ENCODE measurements at places on chromosomes 3 and 15.

GRCh38 chr15:36239509-36239908 lies 339.9 kb upstream of the CDIN1 start:
- no peak for DNase-seq

DNA sequence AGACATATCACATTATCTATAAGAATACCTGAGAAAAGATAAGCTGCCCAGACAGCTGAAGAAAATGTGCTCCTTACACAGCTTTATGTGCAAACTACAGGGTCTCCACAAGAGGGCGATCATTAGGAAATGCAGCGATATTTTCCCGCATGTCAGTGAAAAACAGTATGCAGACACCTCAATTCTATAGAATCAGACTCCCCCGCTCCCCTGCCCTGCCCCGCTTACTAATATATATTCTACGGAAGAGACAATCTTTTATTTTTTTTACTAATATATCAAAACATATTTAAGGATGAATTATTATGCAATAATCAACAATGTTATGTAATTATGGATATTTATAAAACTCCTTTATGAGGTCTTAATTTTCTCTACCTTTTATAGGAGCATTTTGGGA lies 681.3 kb downstream of the ROBO1 start:
- no peak for DNase-seq

DNA sequence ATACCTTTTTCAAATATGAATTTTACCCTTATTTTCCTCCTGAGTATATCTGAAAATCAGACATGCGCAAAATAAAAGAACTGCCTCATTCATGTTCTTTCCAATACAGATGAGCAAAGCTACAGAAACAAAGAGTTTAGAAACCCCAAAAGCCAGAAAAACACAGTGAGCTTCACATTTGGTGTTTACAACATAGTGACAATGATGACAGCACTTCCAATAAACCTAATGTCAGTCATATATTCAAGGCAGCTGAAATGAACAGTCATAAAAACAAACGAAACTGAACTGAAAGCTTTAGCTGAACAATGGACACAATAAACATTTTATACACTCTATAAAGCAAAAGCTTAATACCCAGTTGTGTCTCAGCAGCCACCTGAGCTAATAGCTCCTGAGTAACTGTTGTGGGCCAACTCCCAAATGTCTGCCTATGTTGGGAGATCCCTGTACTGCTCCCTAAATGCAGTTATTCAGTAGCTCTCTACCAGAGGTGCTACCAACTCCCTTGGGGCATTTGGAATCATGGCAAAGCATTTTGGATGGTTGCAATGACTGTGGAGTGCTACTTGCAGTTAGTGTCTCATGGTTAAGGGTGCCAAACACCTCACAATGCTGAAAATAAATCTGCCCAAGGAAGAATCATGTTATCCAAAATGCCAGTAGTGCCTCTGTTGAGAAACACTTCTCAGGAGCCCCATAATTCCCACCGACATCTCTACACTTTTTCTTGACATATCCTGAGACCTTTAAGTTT lies 131.5 kb downstream of the TGFBR2 start:
- no peak for DNase-seq

DNA sequence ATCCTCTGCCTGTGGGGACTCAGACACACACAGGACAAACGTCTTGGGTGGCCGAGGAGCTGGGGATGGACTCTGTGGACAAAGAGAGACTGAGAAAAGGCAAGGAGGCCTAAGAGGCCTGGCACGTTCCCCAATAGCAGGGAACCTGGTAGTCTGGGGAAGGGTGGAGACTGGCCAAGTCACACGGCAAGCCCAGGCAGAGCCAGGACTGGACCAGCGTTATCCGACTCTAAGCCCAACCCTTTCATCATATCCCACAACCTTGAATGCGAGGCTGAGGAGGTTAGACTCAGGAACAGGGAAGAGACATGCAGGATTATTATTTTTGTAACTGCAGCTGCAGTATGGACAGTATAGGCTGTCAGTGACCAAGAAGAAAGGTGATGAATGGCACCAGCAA lies 53.4 kb downstream of the SLC6A11 start:
- DNase-seq = no peak

GRCh38 chr3:90055666-90056065 lies 948.2 kb downstream of the EPHA3 start:
- DNase-seq = no peak

GRCh38 chr3:195548501-195548900 lies 5.4 kb upstream of the PPP1R2 start:
- DNase-seq = no peak

DNA sequence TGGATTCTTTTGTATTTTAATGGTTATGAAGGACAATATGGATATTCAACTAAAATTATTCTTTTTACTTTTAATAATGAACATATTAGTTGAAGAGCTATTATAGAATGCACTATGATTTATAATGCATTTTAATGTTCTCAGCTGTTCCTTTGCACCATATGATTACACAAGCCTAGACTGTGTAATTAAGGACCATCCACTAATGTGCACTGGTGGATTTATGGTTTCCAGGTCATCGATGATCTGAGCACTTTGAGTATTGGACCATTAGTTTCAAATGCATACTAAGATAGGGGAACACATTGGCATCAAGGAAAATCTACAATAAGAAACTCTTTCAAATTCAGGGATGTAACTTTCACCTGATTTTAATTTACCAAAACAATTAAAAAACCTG lies 16.8 kb downstream of the LRRN1 start:
- DNase-seq = no peak

DNA sequence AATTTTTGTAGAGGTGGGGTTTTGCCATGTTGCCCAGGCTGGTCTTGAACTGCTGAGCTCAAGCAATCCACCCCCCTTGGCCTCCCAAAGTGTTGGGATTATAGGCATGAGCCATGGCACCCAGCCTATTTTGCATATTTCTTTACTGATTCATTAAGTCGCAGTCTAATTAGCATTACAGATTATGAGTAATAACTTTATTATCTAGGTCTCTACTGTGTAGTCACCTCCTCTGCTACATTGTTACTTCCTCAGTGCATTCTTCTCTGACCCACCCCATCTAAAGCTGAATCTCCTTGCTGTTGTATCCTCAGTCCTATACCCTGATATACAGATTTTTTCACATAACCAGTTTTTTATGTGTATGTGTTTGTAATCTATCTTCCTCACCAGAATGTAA lies 61.7 kb downstream of the TFDP2 start:
- DNase-seq = no peak
